ENCODE measurements at places on chromosomes 5 and 9.

DNA sequence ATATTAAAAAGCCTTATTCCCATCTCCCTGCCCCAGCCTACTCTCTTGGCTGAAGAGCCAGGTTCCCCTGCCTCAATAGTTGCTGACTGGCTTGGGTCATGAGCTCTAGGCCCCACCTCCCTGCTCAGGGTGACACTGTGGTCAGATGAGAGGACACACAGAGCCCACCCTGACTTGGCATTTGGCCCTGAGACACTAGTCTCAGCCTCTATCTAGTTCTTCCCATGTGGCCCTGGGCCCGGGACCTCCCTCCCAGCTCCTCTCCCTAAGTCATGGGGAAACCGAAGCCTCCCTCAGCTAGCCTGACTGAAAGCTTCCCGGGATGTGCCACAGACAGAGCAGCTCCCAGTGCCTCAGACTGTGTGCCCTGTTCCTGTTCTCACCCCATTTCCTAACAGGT, 5.8 kb upstream of the MYOZ3 start:
- no peak for DNase-seq

GRCh38 chr5:135883441-135883840, 12.2 kb downstream of the IL9 start:
- DNase-seq = no peak

DNA sequence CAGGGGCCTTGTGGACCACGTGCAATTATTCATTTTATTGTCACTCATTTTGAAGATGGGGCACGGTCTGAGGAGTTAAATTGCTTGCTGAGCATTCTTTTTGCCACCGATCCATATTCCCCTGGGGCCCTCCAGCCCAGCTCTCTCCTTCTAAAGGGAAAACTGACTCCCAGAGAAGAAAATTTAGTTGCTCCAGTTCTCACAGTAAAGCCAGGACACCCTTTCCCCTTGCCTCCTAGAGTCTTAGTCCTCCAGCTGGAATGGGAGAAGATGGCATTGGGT, 1.0 kb upstream of the PANK3 start:
- no peak for DNase-seq

DNA sequence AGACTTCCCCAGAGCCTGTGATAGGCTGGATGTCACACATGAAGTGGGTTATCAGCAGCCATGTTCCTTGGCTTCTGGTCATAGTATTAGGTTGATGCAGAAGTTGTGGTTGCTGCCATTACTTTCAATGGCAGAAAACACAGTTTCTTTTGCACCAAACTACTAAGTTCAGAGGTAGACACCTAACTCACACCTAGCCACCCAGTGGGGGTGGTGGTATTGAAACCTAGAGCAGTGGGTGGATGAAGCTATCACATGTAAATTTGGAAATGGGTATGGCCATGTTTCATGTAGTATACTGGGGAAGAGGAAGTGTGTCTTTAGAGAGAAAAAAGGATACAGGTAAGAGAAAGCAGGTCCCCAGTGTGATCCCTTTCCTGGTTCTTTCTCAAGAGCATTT, 347.9 kb upstream of the SEMA6A start:
- DNase-seq = no peak

- DNase-seq = no peak
Measured at GRCh38 chr9:134537951-134538641, 103.5 kb upstream of the COL5A1 start.

GRCh38 chr5:2797981-2798380, 46.5 kb upstream of the IRX2 start:
- no peak for DNase-seq

DNA sequence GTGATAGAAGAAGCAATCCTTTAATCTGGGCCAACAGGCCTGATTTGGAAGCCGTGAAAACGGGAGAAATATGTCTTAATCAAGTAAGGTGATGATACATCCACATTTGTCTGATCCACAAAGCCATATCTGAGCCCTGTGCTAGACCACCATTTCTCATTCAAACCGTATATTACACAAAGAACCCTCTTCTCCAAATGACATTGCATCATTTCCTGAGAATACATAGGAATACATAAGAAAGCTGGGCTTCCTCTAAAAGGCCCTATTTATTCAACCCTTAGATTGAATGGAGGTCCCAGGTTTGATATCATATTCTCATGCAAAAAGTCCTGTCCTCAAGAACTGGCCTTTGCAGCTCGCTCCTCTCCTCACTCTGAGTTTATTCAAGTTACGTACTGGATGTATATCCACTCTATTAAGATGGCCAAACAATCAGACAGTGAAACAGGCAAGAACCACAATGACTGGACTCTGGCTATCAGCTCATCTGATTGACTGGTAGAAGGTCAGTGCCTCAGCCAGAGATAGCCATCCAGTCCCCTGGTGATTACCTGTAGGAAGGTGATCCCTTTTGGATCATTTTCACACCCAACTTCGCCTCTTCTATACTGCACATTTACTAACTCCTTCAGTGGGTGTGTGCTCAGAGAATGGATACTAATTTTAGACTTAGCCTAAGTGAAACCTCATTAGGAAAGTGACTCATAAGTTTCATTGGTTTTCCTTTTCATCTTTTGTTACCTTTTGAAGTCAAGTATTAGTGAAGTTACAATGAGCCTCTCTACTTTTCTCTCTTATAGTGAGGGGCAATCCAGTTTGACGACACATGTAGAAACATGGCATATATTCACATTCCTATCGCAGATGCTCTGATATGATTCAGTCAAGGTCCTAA, 167.6 kb upstream of the WWC1 start:
- no peak for DNase-seq

- no peak for DNase-seq
Measured at GRCh38 chr9:1047591-1048230, 2.4 kb upstream of the DMRT2 start.

GRCh38 chr5:153742060-153742459, 251.6 kb downstream of the GRIA1 start:
- DNase-seq = no peak
